ENCODE measurements at places on chromosomes 4 and X. TPM values are rescaled to one million over a fixed set of nuclear protein-coding genes. Genes with fewer than 3 reads are reported as not detected.

DNA sequence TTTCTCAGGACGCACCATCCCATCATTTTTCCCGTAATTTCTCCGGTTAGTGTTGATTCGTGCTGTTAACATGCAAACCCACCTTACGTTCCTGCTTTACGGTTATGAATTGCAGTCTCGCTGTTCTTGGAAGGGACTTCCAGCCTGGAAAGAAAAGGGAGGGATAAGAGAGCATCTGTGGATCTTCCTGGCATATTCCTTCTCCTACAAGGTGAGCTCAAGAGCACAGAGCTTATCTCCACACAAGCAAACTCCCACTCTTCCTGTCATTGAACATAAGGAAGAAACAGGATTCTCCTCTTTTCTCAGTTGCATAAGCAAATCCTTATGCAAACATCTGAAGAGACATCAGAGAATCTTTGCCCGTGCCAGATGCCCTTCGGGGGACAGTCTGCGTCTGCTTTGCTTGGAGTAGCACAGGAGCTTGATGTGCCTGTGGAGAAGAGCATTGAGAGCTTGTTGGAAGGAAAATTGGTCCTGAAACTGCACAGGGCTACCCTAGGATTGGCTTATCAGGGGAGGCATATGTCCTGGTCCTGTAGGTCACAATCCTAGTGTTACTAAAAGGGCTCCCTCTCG is 127.0 kb downstream of the ASMT start:
- DNase-seq, result no peak

- no peak for DNase-seq
Observed at GRCh38 chr4:94168321-94168720, 39.3 kb upstream of the SMARCAD1 start.

DNA sequence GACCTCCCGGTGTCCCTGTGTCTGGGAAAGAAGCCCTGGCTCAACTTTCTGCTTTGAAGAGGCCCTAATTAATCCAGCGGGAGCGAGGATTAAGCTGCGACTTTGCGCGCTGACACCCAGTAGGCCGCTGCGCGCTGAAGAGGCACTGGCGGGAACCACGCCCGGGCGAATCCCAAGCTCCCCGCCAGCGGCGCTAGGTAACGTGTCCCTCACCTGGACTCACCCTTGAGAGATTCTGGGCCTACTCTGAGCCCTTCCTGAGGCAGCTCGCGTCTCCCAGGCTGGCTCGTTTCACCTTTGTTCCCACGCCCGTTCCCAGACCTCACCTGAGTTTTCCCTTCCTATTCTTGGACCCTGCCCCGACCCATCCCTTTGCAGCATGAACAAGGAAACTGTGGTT is 616 bp upstream of the KLHL34 start:
- DNase-seq, result no peak

DNA sequence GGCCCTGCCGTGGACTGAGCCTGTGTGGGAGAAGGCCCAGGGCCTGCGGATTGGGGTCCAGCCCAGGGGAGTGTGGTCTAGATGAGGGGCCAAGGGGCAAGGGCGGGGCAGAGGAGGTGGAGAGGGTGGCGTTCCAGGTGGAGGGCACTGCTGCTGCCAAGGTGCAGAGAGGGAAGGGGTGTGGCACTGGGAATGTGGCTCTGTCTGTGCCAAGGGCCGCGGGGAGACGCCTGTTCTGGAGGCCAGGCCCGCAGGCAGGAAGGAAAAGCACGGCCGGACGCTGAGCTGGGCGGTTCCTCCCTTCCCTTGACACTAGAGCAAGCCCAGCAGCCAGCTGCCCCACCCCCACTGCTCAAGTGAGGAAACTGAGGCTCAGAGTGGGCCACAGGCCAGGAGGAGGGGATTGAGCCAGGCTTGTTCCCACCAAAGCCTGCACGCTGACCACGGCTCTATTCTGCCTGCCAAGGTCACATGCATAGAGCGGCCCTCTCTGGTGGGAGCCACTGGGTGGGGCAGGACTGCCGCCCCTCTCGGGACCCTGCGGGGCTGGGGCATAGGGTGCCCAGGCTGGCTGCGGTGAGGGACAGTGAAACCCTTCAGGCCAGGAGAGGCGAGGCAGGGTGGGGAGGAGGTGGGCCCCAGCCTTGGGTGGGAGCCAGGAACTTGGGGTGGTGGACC is 13.0 kb downstream of the SH3BP2 start:
- DNase-seq, result no peak

DNA sequence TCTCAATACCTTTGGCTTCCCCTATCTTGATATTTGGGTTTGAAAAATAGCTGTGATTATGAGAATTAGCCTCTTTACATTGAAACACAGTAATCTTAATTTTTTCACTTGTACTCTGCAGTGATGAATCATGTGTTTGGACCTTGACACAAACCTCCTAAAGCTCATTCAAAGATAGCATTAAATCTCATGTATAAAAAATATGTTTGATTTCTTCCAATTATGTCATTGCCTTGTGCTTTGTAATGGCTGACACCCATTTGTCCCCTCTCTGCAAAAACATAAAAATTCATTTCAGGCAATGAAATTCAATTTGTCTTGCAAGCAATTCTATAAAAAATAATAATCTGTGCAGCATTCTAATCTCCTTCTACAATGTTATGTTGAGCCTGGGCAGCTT is 422.4 kb upstream of the BOD1L1 start:
- DNase-seq, result no peak

DNA sequence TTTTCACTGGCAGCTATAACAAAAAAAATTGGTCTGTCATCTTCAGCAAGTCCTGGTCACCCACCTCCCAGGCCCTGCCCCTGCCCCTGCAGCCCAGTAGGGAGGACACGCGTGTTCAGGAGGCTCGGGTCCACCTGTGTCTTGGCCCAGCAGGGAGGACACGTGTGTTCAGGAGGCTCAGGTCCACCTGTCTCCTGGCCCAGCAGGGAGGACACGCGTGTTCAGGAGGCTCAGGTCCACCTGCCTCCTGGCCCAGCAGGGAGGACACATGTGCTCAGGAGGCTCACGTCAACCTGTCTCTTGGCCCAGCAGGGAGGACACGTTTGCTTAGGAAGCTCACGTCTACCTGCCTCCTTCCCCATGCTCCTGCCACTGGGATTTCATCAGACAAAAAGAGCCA is 44.9 kb downstream of the HTT-AS start:
- no peak for DNase-seq

DNA sequence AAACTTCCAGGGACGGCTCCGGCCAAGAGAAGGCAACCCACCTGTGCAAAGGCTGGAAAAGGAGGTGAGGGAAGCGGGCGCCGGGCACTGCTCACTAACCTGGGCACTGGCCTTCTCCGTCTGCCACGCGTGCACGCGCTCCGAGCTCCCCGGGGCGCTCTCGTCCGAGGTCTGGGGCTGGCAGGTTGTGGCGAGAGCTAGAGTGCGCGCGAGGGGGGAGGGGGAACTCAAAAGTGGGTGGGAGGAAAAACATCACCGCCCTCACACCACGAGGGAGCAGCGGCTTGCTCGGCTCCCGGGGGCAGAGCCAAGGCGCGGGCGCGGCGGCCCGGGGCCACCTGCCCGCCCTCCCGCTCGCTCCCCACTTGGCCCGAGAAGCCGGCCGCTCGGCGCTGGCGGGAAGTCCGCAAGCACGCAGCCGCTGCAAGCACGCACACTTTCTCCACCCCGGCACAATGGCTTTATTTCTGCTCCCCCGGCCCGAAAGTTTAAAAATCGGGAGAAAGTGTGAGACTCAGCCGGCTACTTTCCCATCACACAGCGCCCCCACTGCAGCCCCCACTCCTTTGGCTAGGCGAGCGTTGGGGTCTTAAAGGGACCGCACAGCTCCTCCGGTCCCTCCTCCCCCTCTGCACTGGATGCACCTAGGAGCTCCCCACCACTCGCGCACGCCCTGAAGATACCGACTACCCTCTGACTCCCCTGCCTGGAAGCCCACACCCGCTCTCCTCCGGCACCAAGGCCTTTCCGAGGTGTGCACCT is at the start of gene CHRDL1:
CHRDL1 (minus strand) TSS at position 173 of the 762 bp plus-strand sequence. CDS start 3,636 bp downstream, outside the sequence.
- peak; percentile 30 for DNase-seq

The FLNA gene
- 416 TPM for polyA plus RNA-seq

The VSIG1 gene
- 0.85 TPM for polyA plus RNA-seq

The HHIP gene
- polyA plus RNA-seq, result 2.2 TPM

The STBD1 gene
- polyA plus RNA-seq, result 2.0 TPM

The MGARP gene
- 0.34 TPM for polyA plus RNA-seq

Measured in renal pelvis (tissue), 12 donors.